Adrenal gland (tissue), 19 donors: ENCODE measurements at places on chromosomes 4 and X. TPM values are rescaled to one million over a fixed set of nuclear protein-coding genes. Genes with fewer than 3 reads are reported as not detected.

GRCh38 chr4:19512086-19512485 lies 739.6 kb upstream of the SLIT2 start:
- no peak overlapping the region for H3K4me3 ChIP-seq
- no peak overlapping the region for H3K27ac ChIP-seq
- H3K4me1 ChIP-seq: no peaks in the 10 kb centered on the region
- no peak for DNase-seq
- H3K36me3 ChIP-seq: no peaks in the 10 kb centered on the region

DNA sequence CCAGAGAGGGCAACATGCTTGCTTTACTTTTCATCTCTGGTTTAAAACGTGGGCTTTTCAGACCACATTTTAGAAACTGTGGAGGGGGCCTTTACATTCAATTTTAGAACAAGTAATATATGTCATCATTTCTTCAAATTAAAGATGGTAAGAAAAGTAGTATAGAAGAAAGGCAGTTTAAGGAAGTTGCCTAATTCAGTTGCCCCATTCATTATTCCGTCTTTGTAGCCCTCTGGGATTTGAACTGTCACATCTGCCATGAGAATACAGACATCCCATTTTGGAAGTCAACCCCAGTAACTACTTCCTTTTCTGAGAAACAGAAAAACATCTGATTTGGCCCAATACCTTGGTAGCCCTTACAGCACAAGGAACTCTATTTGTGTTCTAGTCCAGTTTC lies 61.2 kb downstream of the PASD1 start:
- no peak overlapping the region for H3K27ac ChIP-seq
- no peaks in the 10 kb centered on the region for H3K4me1 ChIP-seq
- H3K27me3 ChIP-seq: peaks cover 31% of the 10 kb centered on the region
- H3K36me3 ChIP-seq: no peaks in the 10 kb centered on the region
- no peak overlapping the region for H3K4me3 ChIP-seq

GRCh38 chr4:48710446-48711209 lies 69.5 kb downstream of the FRYL start:
- no peak overlapping the region for H3K27ac ChIP-seq
- no peaks in the 10 kb centered on the region for H3K27me3 ChIP-seq
- no peak overlapping the region for H3K4me3 ChIP-seq
- no peaks in the 10 kb centered on the region for H3K36me3 ChIP-seq

DNA sequence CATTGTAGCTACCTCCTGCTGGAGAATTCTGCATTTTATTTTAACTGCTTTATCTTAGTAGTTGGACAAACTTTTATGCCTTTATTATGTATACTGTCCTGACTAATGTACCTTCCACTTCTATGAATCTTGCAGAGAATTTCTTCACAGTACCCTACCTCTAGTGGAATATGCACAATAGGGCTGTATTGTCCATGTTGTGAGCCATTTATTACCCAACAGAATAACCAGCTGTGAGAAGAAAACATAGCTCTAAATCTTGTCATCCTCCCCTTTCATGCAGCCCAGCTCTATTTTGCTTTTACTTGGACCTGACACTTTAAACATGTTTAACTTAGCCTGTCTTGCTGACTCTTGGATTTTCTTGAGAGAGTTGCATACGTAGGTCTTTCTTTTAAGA lies 56.2 kb downstream of the MCUB start:
- no peaks in the 10 kb centered on the region for H3K4me1 ChIP-seq
- H3K27me3 ChIP-seq: no peaks in the 10 kb centered on the region
- no peak overlapping the region for H3K27ac ChIP-seq
- no peak overlapping the region for H3K4me3 ChIP-seq
- no peaks in the 10 kb centered on the region for H3K36me3 ChIP-seq

DNA sequence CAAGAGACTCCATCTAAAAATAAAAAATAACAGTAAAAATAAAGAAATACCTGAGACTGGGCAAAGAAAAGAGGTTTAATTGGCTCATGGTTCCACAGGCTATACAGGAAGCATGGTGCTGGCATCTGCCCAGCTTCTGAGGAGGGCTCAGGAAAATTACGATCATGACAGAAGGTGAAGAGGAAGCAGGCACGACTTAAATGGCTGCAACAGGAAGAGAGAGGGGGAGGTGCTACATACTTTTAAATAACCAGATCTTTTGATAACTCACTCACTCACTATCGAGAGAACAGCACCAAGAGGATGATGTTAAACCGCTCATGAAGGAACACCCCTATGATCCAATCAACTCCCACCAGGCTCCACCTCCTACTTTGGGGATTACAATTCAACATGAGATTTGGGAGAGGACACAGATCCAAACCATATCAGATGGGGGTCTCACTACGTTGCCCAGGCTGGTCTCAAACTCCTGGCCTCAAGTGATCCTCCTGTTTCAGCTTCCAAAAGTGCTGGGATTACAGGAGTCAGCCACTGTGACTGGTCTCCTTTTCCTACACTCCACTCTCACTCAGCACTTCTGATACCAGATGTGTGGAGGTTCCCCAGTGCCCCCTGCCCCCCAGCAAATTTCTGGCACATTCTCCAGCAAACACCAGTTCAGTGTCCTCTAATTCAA lies 11.9 kb upstream of the ZNF157 start:
- no peak overlapping the region for H3K27ac ChIP-seq
- H3K27me3 ChIP-seq: no peaks in the 10 kb centered on the region
- H3K4me1 ChIP-seq: no peaks in the 10 kb centered on the region
- H3K36me3 ChIP-seq: no peaks in the 10 kb centered on the region

DNA sequence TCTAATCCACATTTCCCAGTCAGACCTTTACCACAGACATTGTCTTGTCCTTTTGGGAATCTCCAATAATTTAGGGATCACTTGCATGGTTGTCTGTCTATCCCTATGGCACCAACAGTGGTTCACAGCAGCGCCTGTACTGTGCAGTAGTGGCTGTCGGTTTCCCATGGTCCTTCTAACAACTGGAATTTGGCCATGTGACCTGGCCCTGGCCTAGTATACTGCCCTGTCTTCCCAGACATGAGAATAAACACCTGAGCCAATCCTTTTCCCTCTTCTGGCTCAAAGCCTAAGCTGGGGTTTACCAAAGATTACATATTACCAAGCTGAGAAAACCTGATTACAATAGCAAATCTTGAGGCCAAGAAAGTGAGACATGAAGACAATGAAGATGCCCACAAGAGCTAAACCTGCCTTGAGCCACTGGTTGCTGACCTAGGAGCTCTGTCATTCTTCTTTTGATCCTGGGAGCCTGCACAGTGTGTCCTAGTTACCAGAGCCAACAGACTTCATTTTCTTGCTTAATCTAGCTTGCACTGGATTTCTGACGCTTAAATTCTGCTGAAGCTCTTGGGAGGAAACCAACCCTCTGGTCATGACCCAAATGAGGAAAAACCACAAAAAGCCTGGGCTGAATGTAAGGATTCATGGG lies 92.1 kb downstream of the SCD5 start:
- peak overlapping the region; percentile 89 for H3K27ac ChIP-seq
- H3K4me3 ChIP-seq: no peak overlapping the region
- peaks cover 43% of the 10 kb centered on the region for H3K4me1 ChIP-seq

DNA sequence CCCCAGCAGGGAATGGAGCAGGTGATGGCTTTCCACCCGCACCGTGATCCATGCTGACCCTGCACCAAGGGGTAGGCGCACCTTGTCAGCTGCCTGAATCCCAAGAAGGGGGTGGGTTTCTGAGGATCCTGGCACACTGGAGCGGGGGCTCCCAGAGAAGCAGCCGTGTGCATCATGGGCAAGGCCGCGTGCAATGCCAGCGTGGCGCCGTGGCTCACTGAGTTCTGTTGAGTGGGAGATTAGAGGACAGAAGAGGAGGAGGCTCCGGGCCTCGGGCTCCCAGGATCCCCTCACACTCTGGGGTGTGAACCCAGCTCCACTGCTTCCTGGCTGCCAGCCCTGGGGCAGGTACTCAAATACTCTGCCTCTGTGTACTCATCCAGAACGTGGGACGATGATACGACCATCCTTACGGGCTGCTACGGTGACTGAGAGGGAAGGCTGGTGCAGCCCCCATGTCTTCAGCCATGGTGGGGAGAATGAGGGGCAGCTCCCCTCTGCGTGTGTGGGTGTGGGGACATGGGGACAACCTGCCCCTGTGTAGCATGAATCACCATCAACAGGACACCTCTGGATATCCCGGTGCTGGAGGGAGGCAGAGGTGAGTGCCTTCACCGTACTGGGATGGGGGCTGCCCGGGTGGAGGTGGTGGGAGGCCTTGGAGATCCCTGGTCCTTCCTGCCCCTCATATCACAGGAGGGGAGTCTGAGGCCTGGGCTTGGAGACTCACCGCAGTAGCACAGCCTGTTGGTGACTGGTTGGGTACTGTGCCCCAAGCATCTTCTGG lies 52.6 kb downstream of the CPZ start:
- no peak overlapping the region for H3K4me3 ChIP-seq
- no peaks in the 10 kb centered on the region for H3K27me3 ChIP-seq
- no peaks in the 10 kb centered on the region for H3K4me1 ChIP-seq
- no peak overlapping the region for H3K27ac ChIP-seq
- no peak for DNase-seq
- H3K36me3 ChIP-seq: no peaks in the 10 kb centered on the region

DNA sequence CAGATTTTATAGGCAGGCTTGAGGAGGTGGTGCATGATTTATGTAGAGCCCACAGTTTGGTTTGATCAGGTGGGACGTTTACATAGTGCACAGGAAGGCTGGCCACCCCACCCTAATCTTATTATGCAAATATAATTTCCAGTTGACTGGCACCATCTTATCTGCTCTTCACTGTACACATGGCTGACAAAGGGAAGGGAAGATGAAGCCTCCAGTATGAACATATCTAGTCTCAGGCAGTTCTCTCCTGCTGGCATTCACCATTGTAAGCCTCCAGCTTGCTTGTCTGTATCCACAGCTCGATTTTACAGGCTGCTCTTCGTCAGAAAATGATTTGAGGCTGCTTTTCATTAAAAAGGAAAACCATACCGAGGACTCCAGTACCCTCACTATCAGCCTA lies 278.3 kb downstream of the TECRL start:
- no peak overlapping the region for H3K4me3 ChIP-seq
- no peaks in the 10 kb centered on the region for H3K36me3 ChIP-seq
- DNase-seq: no peak
- H3K27ac ChIP-seq: no peak overlapping the region

GRCh38 chr4:173857828-173858227 lies 327.8 kb upstream of the HAND2 start:
- no peaks in the 10 kb centered on the region for H3K36me3 ChIP-seq
- H3K27ac ChIP-seq: no peak overlapping the region
- H3K4me3 ChIP-seq: no peak overlapping the region

GRCh38 chrX:135975421-135975820 lies 1.6 kb upstream of the MMGT1 start:
- no peak overlapping the region for H3K4me3 ChIP-seq
- no peak overlapping the region for H3K27ac ChIP-seq
- peaks cover 9% of the 10 kb centered on the region for H3K4me1 ChIP-seq
- H3K36me3 ChIP-seq: no peaks in the 10 kb centered on the region

GRCh38 chr4:15451181-15451865 lies 18.4 kb upstream of the CC2D2A start:
- DNase-seq: no peak
- H3K27ac ChIP-seq: no peak overlapping the region
- peaks cover 9% of the 10 kb centered on the region for H3K4me1 ChIP-seq
- H3K36me3 ChIP-seq: no peaks in the 10 kb centered on the region

GRCh38 chr4:4247696-4248028 lies 361 bp downstream of the TMEM128 start:
- peaks cover 4% of the 10 kb centered on the region for H3K4me1 ChIP-seq
- no peaks in the 10 kb centered on the region for H3K27me3 ChIP-seq
- DNase-seq: no peak
- peak overlapping the region; percentile 89 for H3K4me3 ChIP-seq

DNA sequence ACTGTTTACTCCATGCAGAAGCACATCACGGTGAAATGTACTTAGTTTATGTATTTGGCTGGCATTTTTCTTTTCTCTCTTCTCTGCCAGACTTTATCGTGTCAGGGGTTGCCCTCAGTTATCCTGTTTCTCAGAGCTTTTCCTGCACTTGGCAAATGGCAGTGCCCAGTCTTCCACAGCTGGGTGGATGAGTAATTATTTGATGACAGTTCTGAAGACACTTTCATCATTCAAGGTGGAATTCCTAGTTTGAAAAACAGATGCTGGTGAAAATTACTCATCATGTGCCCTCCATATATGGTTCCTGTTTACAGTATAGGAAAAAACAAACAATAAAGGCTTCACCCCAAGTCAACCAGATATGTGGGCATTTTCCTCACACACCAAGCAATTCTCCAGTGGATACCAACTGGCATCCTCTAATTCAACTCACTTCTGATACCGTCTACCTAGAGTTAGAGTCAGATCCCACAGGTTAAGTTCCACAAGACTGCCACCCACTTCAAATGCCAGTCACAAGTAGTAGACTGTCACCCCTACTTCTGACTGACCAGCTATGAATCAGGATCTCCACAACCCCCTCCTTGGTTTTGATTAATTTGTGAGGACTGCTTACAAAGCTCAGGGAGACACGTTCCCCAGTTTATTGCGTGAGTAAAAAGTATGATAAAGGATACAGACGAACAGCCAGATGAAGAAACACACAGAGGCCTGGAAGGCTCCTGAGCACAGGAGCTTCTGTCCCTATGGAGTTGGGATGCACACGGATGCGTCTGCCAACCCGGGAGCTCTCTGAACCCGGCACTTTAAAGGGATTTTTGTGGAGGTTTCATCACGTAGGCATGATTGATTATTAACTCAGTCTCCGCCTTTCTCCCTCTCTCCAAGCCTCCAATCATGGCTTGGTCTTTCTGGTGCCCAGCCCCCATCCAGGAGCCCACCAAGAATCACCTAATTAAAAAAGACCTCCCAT lies 72.9 kb downstream of the CLDN34 start:
- H3K4me3 ChIP-seq: no peak overlapping the region
- no peak overlapping the region for H3K27ac ChIP-seq
- DNase-seq: no peak
- H3K27me3 ChIP-seq: no peaks in the 10 kb centered on the region

GRCh38 chrX:84865113-84865512 lies 138.6 kb upstream of the APOOL start:
- H3K36me3 ChIP-seq: no peaks in the 10 kb centered on the region
- no peak overlapping the region for H3K27ac ChIP-seq
- peaks cover 10% of the 10 kb centered on the region for H3K27me3 ChIP-seq
- H3K4me1 ChIP-seq: no peaks in the 10 kb centered on the region
- H3K4me3 ChIP-seq: no peak overlapping the region
- no peak for DNase-seq

- H3K27me3 ChIP-seq: no peaks in the 10 kb centered on the region
- no peak overlapping the region for H3K4me3 ChIP-seq
- no peak overlapping the region for H3K27ac ChIP-seq
- no peak for DNase-seq
- H3K4me1 ChIP-seq: no peaks in the 10 kb centered on the region
These were observed 9.0 kb downstream of the TCEAL1 start for GRCh38 chrX:103637604-103638338.

GRCh38 chr4:150960818-150961217 lies 54.3 kb downstream of the LRBA start:
- H3K4me3 ChIP-seq: no peak overlapping the region
- H3K27ac ChIP-seq: no peak overlapping the region

LONRF3 gene
- 7.5 TPM for total RNA-seq

PDCL2 gene
- not detected for total RNA-seq

GBA3 gene
- total RNA-seq: 0.14 TPM

GRID2 gene
- total RNA-seq: 0.69 TPM

CENPVL2 gene
- total RNA-seq: not detected

SPANXB1 gene
- not detected for total RNA-seq

PABPC5 gene
- total RNA-seq: 18.6 TPM
